ENCODE measurements at places on chromosomes 13 and 19. TPM values are rescaled to one million over a fixed set of nuclear protein-coding genes. Genes with fewer than 3 reads are reported as not detected.

- no peak for DNase-seq
These were observed 224.7 kb downstream of the LHFPL6 start for GRCh38 chr13:39378306-39378705.

The CYP4F12 gene
- not detected for total RNA-seq

GRCh38 chr19:7823686-7824301, 6.2 kb upstream of the EVI5L start:
- DNase-seq, result no peak

DNA sequence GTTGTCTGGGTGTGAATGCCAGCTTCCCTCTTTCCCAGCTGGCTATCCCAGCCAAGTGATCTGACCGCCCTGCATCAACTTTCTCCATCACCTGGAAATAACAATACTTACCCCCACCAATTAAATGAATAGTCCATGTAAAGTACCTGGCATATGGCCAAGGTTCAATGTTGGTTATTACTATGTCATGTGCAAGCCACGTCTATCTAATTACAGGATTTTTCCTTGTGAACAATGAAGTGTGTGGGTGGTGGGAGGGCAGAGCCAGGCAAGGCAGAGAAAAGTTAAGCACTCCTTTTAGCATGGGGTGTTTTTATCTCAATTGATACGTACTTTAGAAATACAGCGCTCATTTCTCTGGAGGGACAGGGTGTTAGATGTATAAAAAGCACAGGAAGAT, 121.1 kb downstream of the NHLRC3 start:
- DNase-seq, result no peak

The ABCA7 gene
- 92.7 TPM for total RNA-seq

The ZNF738 gene
- total RNA-seq, result 11.2 TPM

DNA sequence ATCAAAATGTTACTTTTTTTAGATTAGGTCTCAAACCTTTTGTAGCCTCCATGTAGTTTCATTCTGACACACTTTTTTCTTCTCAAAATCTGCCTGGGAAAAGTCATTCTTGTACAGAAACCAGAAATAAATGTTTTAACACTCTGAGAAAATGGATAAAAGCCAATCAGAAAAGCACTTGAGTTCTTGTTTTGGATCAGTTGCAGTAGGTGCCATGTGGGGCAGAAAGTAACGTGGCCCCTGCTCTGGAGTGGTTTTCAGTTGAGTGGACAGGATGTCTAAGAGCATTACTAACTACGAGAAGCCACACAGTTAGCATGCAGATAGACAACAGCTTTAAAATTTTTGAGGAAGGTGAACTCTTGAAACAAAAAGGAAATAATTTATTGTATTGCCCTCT, 19.1 kb downstream of the GPR183 start:
- peak; percentile 60 for DNase-seq

DNA sequence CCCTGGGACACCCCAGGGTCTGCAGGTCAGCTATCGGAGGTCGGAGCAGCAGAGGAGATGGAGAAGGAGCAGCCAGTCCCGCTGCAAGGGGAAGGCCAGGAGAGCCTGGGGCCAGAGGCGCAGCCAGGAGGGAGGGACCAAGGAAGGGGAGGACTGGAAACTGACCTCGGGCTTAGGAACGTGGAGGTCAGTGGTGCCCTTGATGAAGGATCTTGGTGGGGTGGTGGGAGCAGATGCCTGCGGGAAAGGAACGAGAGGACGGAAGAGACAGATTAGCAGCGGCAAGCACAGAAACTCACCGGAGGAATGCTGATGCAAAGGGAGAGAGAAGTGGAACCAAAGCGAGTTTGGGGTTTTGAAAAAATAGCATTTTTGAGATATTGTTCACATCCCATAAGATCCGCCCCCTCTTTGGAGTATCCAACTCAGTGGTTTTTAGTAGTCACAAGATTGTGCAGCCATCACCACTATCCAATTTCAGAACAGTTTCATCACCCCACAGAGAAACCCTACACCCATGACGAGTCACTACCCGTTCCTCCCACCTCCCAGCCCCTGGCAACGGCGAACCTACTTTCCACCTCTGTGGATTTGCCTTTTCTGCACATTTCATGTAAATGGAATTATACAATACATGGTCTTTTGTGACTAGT, 22.1 kb downstream of the PLEKHF1 start:
- DNase-seq, result peak; percentile 30

DNA sequence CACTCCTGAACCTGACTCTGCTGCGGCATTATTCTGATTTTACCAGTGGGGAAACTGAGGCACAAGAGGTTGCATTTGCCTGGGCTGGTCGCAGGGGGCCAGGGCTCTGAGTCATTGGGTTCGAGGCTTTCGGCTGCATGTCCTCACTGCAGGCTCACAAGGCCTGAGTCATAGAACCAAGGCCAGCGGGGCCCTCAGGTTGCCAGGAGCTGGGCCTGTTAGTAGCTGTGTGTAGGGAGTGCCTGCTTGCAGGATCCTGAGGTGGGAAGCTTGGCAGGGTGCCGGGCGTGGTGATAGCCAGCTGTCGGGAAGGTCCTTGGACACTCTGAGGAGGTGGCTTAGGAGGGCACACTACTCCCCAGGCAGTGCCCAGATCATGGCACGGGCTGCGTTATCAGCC, 21.6 kb upstream of the F2RL3 start:
- DNase-seq, result no peak

The ABHD13 gene
- total RNA-seq, result 10.8 TPM

GRCh38 chr19:51901860-51902259, 3.0 kb downstream of the ZNF649 start:
- no peak for DNase-seq

GRCh38 chr13:67292886-67293285, 62.8 kb upstream of the PCDH9 start:
- DNase-seq, result no peak

- no peak for DNase-seq
These were observed 10.5 kb downstream of the XRCC1 start for GRCh38 chr19:43564800-43565199.

The ZNF345 gene
- total RNA-seq, result 6.0 TPM

- DNase-seq, result peak; percentile 38
These were observed 7.0 kb upstream of the WBP4 start for GRCh38 chr13:41054212-41054877.

- DNase-seq, result no peak
These were observed 10.4 kb downstream of the MAP2K2 start for GRCh38 chr19:4113398-4114088.

DNA sequence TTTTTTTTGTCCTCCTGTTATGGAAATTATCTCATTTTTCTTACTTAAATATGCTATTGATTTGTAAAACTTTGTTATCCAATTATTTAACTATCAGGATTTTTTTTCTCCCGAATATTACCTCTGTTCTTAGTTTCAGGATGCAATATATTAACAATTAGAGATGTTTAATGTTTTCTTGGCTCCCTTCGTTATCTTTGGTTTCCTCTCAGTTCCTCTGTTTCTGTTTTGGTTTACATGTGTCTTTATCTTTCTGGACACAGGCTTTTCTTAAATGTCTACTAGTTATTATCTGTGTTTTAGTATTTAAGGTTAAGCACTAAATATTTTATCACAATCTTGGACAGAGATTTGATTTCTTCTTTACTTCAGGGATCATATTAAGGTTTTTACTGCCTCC, 462.2 kb upstream of the SLC10A2 start:
- DNase-seq, result no peak

The NALCN gene
- total RNA-seq, result not detected

The ADGRE2 gene
- 0.48 TPM for total RNA-seq

The TMEM255B gene
- total RNA-seq, result 0.91 TPM

The C19orf73 gene
- total RNA-seq, result 1.0 TPM

DNA sequence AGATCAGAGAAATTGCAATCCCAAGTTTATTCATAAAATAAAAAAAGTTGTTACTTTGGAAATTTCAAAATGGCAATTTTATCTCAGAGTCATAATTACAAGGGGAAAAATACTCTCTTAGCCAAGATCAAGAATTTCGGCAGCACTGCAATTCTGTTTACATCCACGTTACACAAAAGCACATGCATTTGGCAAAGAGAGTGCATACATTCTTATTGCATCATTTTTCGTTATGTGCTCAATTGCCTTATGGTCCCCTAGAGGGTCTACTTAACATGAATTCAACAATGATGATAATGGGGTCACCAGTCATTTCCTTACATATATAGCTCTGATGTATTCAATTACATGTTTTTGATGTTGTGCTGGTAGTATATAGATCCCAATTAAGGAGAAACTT, 498.0 kb downstream of the DIAPH3 start:
- no peak for DNase-seq

DNA sequence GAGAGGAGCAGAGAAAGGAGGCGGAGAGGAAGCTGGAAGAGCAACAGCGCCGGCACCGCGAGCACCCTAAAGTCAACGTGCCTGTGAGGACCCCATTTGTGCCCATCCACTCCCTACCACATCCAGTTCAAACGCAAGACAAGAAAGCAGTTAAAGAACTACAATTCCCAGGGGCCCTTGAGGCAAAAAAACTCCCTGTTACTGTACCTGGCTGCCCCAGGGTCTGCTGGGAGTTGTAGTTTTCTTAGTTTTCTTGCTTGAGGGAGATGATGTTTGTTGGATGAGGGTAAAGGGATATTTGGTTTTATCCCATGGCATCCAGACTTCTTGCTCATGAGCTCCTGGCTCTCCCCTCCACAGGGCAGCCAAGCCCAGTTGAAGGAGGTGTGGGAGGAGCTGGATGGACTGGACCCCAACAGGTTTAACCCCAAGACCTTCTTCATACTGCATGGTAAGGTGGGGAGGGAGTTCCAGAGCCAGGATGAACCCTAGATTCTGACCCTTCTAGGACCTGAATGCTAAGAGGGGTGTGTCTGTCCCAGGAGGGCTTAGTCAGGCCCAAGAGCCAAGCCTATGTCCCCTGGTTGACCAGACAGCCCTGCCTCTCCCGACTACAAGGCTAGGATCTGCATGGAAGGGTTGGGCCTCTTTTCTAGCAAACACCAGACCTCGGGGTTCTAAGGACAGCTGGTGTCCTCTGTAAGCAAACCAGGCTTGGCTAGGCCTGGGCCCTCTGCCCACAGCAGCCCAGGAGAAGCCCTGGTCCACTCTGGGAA, 13.2 kb downstream of the NUCB1 start:
- no peak for DNase-seq

- no peak for DNase-seq
These were observed 40.1 kb downstream of the SLC7A9 start for GRCh38 chr19:32829345-32829896.

DNA sequence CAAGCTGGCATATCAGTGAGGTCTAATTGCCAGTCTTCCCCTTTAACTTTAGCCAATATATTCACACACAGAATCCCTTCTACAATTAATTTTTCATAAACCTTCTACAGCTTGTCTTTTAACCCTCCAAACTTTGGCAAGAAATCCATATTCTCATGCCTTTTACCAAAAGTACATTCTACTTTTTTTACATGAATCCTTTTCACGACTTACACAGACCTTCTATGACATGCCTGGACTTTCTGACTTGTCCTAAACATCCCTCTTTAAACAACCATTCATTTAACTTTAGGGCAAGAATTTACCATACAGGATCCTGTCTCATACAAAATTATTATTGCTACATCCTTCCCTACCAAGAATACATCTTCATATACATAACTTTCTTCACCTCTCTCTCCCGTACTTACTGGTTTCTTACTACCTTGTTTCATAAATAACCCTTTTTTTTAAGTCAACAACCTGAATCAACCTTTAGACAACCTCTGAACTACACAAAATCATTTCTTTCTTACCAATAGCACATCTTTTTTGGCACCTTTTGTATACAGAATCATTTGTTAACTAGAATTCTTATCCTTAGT, 23.5 kb downstream of the ZNF544 start:
- DNase-seq, result no peak

The CASP14 gene
- not detected for total RNA-seq

DNA sequence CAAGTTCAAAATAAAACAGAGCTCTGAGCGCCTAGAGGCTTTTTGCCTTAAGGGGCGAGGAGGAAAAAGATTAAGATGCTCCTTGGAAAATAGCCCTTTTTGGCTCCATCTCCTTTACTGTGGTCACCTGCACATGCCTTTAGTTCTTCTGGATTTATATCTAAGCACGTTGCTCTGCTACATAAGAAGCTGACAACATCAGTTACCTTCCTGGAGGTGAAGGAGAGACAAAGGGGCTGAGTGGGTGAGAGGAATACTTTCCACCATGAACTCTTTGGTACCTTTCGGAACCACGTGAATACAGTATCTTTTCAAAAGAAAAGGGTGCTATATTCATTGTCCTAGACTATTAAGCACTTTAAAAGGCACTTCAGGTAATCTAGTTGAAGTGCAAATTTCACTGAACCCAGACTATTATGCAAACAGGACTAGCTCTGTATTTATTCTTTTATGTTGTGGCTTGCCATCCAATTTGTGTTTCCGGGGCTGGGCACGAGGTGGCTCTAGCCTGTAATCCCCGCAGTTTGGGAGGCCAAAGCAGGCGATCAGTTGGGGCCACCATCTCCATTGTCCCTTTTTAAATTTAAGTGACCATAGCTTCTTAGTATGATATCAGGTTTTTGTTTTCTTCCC, 201.5 kb downstream of the TM9SF2 start:
- DNase-seq, result no peak

- no peak for DNase-seq
These were observed 2.9 kb downstream of the KLK1 start for GRCh38 chr19:50820549-50821247.

The C3 gene
- 0.60 TPM for total RNA-seq

The ZNF547 gene
- total RNA-seq, result 4.8 TPM

The LILRB3 gene
- total RNA-seq, result 5.3 TPM

The FOXA3 gene
- not detected for total RNA-seq

The C19orf67 gene
- total RNA-seq, result 0.35 TPM

The TGFB1 gene
- 236 TPM for total RNA-seq

GRCh38 chr19:10474962-10475451, 28.1 kb downstream of the KEAP1 start:
- DNase-seq, result no peak

- no peak for DNase-seq
These were observed 184.2 kb downstream of the ABCC4 start for GRCh38 chr13:95117092-95117491.

DNA sequence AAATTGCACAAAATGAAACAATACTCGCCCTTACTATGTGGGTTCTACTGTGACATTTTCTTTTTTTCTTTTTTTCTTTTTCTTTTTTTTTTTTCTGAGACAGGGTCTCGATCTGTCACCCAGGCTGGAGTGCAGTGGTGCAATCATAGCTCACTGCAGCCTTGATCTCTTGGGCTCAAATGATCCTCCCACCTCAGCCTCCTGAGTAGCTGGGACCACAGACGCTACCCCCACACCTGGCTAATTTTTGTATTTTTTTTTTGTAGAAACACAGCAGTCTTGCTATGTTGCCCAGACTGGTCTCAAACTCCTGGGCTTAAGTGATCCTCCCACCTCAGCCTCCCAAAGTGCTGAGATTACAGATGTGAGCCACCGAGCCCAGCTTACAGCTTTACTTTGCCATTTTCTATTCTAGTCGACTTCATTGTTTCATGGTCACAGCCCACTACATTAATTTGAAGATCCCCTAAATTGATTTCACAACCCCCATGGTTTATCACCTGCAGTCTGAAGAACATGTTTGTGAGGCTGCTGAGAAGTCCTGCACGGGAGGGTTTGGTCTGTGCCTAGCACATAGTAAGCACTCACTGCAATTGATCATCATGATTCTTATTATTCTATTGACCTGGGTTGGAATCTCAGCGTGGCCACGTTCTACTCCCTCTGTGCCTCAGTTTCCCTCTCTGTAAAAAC, 3.8 kb downstream of the BCL3 start:
- no peak for DNase-seq

The KASH5 gene
- total RNA-seq, result 0.73 TPM

Data from activated CD4-positive, alpha-beta memory T cell treated with anti-CD3 and anti-CD28 coated beads, Interleukin-2, amount 10 ng/mL, durations not matched to agents 7 days and 5 days (primary cell).